ENCODE measurements at places on chromosomes 3 and 15.

DNA sequence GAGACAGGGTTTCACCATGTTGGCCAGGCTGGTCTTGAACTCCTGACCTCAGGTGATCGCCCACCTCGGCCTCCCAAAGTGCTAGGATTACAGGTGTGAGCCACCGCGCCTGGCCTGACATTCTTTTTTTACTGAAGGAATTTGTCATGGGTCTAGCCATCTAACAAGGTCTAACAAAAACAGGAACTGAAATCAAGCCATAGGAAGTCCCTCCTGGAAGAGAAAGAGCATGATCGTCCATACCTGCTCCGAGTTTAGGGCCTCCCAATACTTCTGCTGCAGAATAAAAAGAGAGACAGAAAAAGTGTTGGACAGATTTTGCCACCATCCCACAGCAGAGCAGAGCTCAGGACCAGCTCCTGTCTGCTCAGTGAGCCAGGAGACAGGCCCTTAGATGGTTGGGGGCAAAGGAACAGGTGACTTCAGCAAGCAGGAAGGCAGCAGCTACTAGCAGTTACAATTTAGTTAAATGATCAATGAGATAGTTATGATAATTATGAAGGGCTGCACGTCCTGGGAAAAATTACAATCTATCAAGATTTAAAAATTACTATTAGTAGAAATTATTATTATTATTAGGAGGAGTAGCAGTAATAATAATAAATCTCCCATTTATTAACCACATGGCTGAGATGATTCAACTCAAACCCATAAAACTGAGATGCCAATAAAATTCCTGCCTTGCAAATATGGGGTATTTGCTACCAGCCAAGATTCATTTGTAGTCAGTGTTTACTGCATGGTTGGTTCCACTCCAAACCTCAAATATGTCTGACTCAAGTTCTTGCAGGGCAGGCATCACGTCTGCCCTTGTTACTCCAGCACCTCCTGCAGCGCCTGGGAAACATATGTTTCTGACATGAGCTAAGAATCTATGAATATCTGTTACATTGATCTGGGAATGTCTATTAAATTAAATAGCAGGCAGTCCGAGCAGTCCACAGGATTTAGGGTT lies 40.1 kb downstream of the TMEM44 start:
- DNase-seq = no peak

DNA sequence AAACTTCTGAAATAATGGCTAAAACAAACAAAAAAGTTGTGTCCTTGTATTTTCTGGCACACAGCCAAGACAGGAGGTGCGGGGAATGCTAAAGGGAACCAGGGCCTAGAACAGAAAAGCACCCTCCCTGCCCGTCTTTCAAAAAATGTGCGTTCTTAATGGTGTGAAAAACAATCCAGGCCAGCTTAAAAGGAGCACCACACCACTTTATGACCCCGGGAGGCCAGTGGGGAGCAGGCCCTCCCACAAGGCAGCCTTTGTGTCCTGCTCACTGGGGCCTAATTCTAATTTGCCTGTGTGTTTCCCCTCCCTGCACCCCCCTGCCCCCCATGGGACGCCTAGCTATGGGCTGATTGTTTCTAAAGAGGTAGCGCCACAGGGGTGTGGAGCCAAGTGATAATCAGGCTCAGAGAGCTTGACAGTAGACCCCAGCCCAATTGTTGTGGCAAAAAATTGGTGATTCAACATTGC lies 181.4 kb downstream of the GREM1 start:
- DNase-seq = no peak

DNA sequence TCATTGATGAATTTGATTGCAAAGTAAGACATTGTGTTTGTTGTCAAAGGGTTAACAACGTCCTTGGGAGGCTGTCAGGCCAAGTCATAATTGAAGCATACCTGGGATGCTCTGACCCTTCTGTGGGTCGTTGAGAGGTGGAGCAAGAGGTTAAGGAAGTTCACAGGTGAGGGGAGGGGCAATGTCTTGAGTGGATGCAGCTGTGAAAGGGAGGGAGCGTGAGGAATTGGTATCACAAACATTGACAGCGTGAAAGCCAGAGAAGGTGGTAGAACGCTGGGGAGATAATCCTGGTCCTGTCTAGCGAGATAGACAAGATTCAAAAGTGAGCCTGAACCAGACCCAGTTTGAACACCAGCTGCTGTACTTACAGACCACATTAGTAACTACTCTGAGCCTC lies 79.4 kb downstream of the HES1 start:
- no peak for DNase-seq

DNA sequence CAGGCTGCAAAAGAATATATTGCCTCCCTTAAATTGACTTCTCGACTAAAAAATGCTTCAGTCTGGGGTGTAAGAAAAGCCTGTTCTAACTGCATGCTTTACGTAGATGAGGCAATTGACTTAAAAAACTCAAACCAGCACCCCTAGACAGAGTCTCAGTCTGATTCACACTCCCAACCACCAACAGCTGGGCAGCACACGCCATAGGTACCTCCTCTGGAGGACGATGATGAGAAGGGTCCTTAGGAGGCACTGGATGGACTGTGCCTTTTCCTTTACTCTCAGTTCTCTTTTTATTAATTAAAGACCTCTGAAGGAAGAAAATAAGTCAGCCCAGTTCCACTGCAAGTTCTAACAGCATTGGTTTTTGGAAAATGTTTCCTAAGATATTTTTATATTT lies 175.0 kb downstream of the PDZRN3 start:
- DNase-seq = no peak

DNA sequence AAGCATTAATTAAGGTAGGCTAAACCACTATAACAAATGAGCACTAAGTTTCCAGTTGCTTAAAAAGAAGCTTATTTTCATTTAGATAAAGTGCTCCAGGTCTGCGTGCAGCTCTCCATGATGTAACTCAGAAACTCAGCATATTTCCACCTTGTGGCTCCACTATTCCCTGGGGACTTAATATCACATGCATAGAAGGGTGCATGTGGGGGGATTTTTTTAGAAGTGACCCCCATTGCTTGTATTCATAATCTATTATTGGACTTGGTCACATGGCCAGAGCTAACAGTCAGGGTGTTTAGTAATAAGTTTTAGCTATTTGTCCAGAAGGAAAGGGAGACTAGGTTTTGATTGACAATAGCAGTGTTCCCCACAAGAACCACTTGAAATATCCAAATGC lies 86.8 kb downstream of the TMCO5A start:
- DNase-seq = no peak

GRCh38 chr3:23246651-23247050 lies 43.5 kb downstream of the UBE2E2 start:
- no peak for DNase-seq

- DNase-seq = peak; percentile 90
Observed at GRCh38 chr15:92899948-92900730, at the start of gene CHD2. Gene CHD2, plus strand, starts transcription at chr15:92900324. Its CDS starts 914 bp downstream, at chr15:92901238.

DNA sequence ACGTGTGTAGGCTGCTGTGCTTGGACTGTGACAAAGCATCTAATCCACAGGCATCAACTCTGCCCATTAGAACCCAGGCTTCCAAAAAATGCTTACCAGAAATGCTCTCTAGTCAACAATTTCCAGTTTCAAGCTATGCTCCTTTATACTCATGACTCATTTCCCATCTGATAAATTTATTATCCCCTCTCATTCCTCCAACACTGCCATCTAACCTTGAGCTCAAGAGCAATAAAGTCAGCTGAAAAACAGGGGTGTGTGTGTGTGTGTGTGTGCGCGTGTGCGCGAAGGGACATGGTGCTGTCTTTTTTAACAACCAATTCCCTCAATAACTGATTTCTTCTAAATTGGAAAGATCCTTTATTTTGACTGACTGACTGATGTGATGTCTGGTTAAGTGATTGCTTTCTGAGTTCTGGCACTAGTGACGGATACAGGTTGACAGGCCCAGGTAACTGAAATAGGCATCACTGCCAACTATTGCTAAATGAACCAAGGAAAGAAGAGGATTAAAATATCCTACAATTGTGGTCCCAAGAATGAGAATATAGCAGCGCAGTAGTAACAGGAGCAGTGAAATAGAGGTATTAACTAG lies 405.5 kb downstream of the ZNF385D start:
- DNase-seq = no peak

GRCh38 chr15:42704492-42704926 lies 32.4 kb downstream of the CDAN1 start:
- DNase-seq = peak; percentile 73

DNA sequence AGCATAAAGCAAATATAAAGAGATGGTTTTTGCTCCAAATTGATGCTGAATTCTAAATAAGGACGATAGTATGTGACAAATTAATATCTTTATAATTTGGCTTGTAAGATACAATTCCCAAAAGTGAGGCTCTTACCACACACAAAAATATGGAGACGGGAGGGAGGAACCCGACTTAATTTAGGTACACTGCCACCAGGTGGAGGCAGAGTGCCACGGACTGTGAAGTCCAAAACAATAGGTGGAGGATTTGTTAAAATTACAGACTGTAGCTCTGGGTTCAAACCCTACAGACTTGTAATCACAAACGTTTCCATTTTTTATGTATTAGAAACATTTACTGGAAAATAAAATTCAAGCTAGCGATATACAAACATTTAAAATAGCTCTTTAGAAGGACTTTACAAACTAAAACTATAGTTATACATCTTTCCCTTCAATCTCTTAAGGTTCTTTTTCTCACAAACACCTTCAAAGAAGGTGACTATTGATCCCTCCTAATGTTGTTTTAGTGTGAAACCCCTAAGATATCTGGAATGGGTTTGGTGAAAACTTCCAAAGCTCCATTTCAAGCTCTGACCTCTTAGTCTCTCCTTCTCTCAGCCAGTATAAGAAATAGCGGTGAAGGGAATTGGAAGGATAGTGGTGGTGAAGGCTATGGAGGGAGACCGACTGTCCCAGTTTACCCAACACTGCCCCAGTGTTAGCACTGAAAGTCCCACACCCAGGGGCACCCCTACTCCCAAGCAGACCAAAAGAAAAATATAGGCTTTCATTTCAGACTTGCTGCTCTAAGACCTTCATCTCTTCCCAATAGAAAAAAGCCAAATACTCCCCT lies 89.7 kb downstream of the AQP9 start:
- DNase-seq = peak; percentile 84

- no peak for DNase-seq
Observed at GRCh38 chr3:124522082-124522625, 208.1 kb upstream of the UMPS start.

DNA sequence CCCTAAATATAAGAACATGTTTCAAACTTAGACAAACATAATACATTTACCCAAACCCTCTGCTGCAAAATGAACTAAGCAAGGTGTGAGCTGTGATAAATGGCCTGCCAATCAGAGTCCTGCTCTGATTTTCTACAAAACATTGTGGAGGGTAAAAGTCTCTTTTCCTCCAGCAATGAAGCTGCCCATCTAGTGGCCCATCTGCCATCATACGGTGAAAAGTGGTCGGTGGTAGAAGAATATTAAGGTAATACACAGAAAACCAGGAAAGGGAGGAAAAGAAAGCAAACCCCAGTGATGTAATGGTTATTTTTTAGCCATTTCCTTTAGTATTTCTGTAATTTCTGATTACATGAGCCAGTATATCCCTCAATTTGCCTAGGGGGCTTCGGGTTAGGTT lies 838.1 kb downstream of the TBL1XR1 start:
- no peak for DNase-seq

GRCh38 chr3:194387926-194388418 lies 11.1 kb downstream of the GP5 start:
- DNase-seq = peak; percentile 26

GRCh38 chr3:42061713-42062380 lies 29.3 kb upstream of the TRAK1 start:
- no peak for DNase-seq

DNA sequence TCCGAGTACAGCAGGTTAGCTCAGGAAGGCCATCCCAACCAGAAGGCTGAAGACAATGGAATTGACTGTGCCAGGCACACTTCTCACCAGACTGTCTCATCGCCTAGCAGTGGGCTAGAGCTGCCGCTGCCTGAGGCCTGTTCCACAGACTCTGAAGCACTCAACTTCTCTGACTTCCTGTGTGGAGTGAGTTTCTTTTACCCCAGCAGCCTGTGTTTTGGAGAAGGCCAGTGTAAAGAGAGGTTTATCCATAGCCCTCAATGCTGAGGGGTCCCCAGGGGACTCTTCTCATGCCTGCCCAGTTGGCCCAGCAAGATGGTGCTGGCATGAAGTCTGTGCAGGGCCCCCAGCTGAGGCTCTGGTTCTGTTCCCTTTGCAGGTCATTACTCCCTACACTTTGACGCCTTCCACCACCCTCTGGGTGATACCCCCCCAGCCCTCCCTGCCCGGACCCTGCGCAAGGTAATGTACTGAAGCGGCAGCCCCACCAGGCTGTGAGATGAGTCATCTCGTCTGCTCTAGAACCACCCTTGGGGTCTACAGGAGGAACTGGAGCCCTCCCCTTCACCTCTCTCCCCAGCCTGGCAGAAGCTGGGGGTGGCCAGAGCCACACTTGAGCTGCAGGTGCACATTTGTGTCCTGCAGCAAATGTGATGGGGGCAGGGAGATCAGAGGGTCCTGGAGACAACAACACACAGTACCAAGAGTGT lies 5.2 kb upstream of the MANF start:
- no peak for DNase-seq

- DNase-seq = no peak
Observed at GRCh38 chr15:35722501-35722900, 176.5 kb upstream of the DPH6 start.

DNA sequence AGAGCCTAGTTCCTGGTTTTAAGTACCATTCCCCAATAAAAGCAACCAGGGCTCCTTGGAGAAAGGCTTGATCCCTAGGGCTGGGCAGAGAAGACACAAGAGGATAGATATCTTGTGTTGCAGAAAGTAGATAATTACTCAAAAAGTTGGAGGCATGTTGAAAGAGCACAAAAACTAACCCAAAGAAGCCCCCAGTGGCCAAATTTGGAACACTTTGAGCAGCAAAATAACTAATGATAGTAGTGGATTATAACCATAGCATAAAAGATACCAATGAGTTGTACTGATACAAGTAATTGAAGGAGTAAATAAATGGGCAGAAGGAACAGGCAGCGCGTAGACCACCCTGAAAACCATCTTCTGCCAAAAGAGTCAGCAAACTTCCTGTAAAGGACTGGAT lies 12.0 kb downstream of the EXOSC7 start:
- peak; percentile 37 for DNase-seq

DNA sequence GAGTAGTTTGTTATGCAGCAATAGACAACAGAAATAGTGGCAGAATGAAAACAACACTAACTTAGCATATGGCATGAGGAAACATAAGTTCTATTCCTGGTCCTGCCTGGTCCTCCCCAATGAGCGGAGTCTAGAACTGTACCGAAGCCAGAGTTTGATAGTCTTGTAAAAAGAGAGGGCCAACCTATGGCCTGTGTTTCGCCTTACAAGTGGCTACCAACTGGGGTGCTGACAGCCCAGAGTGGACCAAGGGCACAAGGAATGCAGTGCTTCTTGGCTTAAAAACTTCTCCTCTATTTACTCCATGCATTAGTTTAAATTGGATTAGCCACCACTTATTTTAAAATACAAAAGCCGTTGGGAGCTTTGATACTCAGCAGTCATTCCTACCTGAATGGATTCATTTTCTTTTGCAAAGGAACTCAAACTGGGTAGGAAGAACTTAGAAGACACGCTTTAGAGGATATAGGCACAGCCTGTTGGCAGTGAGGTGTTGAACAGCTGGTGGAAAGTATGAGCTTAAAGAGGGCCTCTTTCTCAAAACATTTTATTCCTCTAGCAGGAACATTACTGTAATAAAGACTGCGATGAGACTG lies 302.9 kb downstream of the PLCL2 start:
- no peak for DNase-seq

GRCh38 chr15:51313074-51313393 lies 25.4 kb downstream of the CYP19A1 start:
- DNase-seq = no peak

- DNase-seq = no peak
Observed at GRCh38 chr3:14037211-14037610, 87.5 kb downstream of the CHCHD4 start.

GRCh38 chr15:52427804-52428203 lies 100.9 kb downstream of the MYO5A start:
- DNase-seq = no peak
